ENCODE measurements at places on chromosomes 11 and 22. TPM values are rescaled to one million over a fixed set of nuclear protein-coding genes. Genes with fewer than 3 reads are reported as not detected.

- no peak for DNase-seq
Measured at GRCh38 chr11:59666969-59667368, 1.9 kb downstream of the PATL1 start.

The USH1C gene
- total RNA-seq, result not detected

The OR9Q2 gene
- not detected for total RNA-seq

The CD3E gene
- 0.59 TPM for total RNA-seq

Data from activated B cell treated with CpG ODN at 0.5 μM for 24 hours (primary cell).